CD8-positive, alpha-beta memory T cell (primary cell): ENCODE measurements at places on chromosomes 12 and 14. TPM values are rescaled to one million over a fixed set of nuclear protein-coding genes. Genes with fewer than 3 reads are reported as not detected.

DNA sequence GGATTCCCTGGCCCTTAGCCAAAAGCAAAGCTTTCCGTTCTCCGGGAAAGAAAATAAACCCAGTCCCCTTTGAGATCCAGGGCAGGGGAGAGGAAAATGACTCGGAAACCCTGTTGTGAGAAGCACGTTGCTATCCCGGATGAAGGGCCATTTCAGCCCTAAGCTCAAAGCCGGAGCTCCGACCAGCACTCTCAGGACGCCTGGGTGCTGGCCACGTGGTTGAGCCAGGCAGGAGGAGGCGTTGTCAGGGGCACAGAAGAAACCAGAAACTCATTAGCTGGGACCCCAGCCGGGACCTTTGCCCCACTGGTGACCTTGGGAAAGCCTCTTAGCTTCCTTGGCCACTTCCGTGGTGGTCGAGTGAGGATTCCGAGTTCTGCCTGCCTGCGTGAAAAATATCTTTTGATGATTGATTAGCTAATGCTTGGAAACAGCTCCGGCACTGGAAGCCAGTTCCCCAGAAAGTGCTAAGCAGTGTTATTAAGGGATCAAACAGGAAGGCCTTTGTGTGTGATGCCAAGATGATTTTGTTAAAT, 57.6 kb upstream of the FZD10 start:
- H3K27ac ChIP-seq: no peak overlapping the region
- no peak overlapping the region for H3K4me3 ChIP-seq
- no peak for DNase-seq
- no peaks in the 10 kb centered on the region for H3K36me3 ChIP-seq
- H3K4me1 ChIP-seq: no peaks in the 10 kb centered on the region
- no peaks in the 10 kb centered on the region for H3K27me3 ChIP-seq

DNA sequence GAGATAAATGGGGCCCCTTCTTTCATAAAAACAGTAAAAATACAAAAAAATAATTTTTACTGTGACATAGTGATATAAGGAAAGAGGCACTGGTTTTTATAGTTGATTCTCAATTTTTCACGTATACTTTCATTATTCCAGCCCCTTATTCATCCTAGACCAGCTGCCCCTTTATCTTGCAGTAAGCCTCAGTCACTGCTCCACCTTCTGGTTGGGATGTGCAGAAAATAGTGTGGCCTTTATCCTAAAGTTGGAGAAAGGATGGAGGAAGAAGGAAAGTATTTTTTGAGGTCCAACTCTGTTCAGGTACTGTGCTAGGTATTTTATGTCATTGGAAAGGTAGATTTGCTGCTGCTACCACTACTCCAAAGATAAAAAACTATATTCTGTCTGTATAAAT, 172.7 kb downstream of the ANO6 start:
- no peak overlapping the region for H3K4me3 ChIP-seq
- DNase-seq: no peak

DNA sequence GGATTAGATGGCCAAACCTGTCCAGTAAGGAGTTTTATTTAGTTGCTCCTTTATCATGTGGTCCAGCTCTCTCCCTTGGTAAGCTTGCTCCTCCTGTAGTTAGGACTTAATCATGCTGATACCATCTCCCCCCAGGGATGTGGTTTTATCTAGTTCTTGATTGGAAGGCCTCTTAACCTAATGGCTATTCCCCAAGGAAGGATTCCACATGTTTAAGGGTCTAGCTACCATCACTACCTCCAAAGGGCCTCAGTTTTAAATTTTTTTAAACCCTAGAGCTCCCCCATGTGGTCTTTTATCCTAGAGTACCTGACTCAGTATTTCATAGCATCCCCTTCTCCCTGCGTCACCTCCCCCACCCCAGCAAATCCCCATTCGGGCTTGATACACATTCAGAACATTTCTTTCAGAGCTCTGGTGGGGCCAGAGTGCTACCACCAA, 22.5 kb downstream of the MAP3K12 start:
- H3K4me3 ChIP-seq: no peak overlapping the region
- peaks cover 79% of the 10 kb centered on the region for H3K36me3 ChIP-seq
- no peak overlapping the region for H3K27ac ChIP-seq
- H3K4me1 ChIP-seq: peaks cover 5% of the 10 kb centered on the region
- no peaks in the 10 kb centered on the region for H3K27me3 ChIP-seq

Gene GARIN6
- not detected for total RNA-seq

Gene GNB3
- 0.78 TPM for total RNA-seq
